GOT3 (cell line): ENCODE measurements at places on chromosomes 13 and 19.

DNA sequence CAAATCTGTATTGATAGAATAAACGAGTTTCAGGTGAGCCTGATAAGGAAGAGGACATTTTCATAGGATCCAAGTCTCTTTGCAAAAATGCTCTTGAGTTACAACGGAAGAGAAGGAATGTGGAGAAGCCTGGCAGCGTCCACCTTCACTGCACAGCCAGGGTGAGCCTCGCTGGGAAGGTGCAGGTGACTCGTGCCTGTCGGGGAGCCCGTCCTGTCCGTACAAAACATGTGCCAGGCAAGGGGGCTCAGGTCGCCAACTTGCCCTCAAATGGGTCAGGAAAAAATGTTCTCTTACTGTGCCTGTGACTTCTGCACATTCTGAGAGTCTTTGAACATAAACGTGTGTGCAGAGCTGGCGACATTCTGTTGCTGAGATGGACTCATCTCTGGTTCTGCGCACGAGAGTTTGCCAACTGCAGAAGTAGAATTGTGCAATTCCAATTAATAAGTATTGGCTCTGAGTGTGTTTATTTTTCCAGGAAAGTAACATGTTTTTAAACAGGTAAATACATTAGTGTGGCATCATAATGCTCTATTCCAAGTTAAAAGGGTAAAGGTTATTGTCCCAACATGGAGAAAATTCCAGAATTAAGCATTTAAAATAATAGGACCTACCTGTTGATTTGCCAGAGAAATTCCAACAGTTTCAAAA lies 28.6 kb downstream of the NAXD start:
- DNase-seq: no peak

DNA sequence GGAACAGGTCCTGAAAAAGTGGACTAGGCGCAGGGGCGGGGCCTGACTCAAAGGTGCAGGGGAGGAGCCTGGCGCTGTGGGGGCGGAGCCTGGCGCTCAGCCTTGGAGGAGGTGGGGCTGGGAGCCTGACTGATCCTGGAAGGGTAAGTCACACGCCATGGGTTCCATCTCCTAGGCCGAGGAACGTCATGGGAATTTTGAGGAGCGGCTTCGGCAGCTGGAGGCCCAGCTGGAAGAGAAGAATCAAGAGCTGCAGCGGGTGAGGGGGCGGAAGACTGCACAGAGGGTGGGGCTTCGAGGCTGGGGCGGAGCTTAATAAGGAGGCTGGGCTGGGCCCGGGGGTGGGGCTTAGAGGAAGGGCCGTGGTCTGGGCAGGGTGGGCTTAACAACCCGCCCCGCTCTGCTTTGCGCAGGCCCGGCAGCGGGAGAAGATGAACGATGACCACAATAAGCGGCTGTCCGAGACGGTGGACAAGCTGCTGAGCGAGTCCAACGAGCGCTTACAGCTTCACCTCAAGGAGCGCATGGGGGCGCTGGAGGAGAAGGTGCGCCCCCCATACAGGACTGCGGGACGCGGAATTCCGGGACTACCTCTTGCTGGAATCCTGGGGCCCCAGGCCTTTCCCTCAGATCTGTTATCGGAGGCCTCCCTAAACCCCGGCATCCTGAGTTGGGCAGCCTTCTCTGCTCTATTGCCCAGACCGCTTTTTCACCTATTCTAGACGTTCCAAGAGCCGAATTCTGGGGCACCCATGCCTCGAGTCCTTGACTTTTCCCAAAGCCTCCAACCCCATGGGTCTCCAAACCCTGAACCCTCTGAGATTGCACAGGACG lies 14.5 kb downstream of the PPFIA3 start:
- no peak for DNase-seq

DNA sequence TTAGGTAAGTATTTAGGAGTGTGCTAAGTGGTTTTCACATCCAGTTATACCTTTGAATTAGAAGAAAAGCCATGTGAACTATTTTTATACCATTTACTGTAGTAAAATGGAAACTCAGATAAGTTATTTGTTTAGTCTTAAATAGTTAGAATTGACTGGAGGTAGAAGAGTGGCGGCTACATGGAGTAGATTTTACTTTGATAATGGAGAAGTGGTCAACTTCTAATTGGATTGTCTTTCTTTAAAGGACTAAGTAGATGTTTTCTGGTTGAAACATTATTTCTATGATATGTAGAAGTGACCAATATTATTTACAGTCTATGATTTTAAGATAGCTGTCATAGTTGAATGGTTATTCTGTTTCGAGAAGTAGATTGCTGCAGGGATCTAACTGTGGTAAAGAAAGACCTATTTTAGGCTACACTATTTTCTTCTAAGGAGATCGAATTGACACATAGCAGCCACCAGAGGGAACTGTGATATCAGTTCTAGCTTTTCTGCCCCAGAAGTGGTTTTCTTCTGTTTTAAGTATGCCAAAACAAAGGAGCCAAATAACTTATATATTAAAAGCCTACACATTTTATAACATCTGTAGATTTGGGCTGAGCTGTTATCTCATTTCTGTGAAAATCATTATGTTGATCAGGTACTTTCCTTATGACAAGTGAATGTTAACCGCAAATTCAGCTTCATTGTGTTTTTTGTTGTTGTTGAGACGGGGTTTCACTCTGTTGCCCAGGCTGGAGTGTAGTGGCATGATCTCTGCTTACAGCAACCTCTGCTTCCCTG lies 26.1 kb downstream of the ZMYM2 start:
- DNase-seq: no peak

DNA sequence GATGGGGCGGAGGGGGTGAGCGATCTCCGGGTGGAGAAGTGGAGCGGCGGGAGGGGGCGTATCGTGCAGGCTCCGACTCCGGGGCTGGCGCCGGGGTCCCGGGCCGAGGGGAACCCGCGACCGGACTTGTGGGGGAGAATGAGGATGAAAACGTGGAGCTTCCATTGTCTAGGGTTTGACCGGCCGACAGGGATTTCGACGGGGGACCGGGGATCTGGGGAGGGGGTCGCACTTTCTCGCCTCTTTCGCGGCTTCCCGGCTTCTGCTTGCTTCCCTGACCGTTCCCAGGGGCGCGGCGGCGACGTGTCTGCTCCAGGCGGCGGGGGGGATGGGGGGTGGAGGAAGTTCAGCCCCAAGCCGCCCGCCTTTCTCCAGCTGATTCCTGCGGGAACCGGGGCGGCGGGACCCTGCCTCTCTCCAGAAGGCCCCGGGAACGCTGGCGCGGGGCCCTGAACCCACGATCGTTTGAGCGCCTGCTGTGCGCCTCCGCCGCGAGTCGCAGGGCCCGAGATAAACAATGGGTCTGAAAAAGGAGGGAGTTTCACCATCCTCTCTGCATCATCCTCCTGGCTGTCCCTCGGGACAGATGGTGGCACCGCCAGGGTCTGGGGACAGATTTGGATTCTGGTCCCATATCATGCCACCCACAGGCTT lies 790 bp downstream of the TPM4 start:
- no peak for DNase-seq

- DNase-seq: no peak
These were observed 63.4 kb upstream of the KPNA3 start for GRCh38 chr13:49855930-49856329.

DNA sequence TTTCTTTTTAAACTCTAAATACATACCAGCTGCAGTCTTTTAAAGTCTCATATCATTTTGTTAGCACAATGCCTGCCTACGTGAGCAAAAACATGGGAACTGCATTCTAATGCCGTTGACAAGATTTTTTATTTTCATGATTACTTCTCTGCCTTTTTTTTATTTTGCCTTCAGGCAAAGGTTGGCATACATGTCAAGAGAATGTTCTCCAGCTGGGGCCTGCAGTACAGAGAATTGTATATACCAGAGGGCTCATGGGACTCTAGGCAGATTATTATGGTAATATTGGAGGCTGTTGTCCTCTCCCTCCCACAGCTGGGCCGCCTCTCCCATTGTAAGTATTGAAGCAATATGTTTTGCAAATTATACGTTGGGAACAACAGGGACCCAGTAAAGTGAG lies 53.9 kb upstream of the OBI1 start:
- DNase-seq: no peak
